ENCODE measurements at places on chromosomes 1 and 21.

- H3K4me3 ChIP-seq, result no peak overlapping the region
- no peaks in the 10 kb centered on the region for H3K27me3 ChIP-seq
- no peak for DNase-seq
- no peaks in the 10 kb centered on the region for H3K36me3 ChIP-seq
- H3K4me1 ChIP-seq, result peaks cover 9% of the 10 kb centered on the region
Observed at GRCh38 chr1:24735156-24735508, 10.1 kb upstream of the CLIC4 start.

- no peaks in the 10 kb centered on the region for H3K36me3 ChIP-seq
- peaks cover 41% of the 10 kb centered on the region for H3K27me3 ChIP-seq
- H3K27ac ChIP-seq, result no peak overlapping the region
- no peak for DNase-seq
- peak overlapping the region; percentile 75 for H3K4me3 ChIP-seq
Observed at GRCh38 chr1:32741059-32741412, 38.5 kb upstream of the SYNC start.

DNA sequence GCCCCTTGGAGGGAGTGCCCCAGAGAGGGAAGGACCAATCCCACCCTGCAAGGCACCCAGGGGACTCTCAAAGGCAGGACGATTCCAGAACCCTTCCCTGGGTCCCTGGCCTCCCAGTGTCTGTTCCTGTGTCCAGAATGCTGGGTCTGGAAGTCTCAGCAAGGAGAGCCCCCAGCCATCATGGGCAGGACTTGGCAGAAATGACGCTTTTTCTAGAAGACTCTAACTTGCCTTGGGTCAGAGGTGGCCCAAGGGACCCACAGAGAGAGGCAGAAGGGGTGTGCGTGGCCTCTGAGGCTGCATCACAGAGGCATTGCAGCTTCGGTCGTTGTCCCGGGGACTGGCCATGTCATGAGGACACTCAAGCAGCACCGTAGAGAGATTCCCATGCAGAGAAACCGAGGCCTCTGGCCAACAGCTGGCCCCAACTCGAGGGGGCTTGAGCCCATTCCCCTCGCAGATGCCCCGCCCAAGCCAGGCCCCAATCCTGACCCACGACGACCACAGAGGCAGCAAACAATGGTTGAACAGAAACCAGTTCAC is 57.8 kb downstream of the WNT9A start:
- no peaks in the 10 kb centered on the region for H3K36me3 ChIP-seq
- no peak overlapping the region for H3K27ac ChIP-seq

DNA sequence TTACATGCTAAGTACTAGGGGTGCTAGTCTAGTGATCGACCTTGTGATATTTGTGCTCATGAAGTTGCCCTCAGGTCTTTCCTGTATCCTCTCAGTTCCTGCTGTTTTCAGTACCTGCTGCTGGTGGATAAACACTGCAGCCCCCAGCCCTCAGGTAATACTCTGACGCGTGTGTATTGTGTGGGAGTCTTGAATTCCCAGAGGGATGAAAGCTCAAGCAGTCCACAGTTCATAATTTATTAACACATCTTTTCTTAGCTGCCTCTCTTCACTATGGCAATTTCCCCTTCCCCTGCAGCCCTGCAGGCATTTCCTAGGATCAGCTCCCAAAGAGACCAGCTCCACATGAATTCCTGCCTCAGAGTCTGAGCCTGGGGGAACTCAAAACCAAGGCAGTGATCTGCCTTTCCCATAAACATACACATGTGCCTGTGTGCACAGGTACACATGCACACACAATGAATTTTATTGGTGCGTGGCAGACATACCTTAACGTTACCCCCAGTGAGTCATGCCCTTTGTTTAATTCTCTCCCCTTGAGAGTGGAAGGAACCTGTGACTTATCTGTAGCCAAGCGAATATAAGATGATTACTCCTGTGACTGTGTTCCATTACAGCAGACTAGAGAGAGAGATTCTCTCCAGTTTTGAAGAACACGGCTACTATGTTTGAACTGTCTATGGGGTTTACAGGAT is 14.1 kb upstream of the HMGCS2 start:
- DNase-seq, result no peak
- H3K4me3 ChIP-seq, result no peak overlapping the region
- H3K36me3 ChIP-seq, result no peaks in the 10 kb centered on the region
- peaks cover 29% of the 10 kb centered on the region for H3K27me3 ChIP-seq

GRCh38 chr21:34889676-34890469 is 159.2 kb downstream of the RUNX1 start:
- peak overlapping the region; percentile 52 for H3K27ac ChIP-seq
- H3K36me3 ChIP-seq, result peaks cover 12% of the 10 kb centered on the region
- peaks cover 48% of the 10 kb centered on the region for H3K4me1 ChIP-seq
- H3K27me3 ChIP-seq, result peaks cover 3% of the 10 kb centered on the region
- DNase-seq, result peak; percentile 70

DNA sequence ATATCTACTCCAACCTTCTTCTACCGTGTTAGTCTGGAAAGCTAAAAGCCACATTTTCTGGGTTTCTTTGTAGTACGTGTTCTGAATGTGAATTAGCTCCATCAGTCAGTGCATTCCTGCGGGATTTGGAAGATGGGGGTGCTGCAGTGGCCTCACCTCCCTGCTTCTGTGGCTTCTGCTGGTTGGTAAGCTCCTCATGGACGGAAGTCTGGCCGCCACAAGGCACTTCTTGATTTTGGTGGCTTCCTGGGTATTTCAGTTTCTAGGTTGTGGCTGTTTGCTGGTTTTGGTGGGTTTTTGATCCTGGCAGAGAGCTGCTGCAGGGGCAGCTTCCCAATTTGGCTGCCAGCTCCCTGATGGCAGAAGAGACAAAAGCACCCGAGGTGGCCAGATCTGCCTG is 20.9 kb upstream of the TACSTD2 start:
- peaks cover 57% of the 10 kb centered on the region for H3K27me3 ChIP-seq
- peaks cover 9% of the 10 kb centered on the region for H3K4me1 ChIP-seq
- DNase-seq, result no peak

DNA sequence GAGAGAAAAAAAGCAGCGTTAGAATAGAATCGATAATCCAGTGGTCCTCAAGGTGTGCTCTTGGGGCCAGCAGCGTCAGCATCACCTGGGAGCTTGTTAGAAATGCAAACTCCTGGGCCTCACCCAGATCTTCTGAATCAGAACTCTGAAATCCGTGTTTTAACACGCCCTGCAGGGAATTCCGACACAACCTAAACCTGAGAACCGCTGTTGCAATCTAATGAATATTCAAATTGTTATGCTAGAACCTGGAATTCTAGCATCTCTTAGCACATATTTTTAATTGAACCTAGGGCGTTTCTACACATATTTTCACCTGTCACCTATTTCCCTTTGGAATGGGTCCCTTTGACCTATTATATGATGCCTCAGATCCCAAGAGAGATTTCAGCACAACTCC is 175.7 kb downstream of the PSMG1 start:
- no peak overlapping the region for H3K27ac ChIP-seq
- peaks cover 26% of the 10 kb centered on the region for H3K4me1 ChIP-seq
- H3K36me3 ChIP-seq, result no peaks in the 10 kb centered on the region
- H3K27me3 ChIP-seq, result no peaks in the 10 kb centered on the region
- H3K4me3 ChIP-seq, result no peak overlapping the region
- DNase-seq, result no peak

DNA sequence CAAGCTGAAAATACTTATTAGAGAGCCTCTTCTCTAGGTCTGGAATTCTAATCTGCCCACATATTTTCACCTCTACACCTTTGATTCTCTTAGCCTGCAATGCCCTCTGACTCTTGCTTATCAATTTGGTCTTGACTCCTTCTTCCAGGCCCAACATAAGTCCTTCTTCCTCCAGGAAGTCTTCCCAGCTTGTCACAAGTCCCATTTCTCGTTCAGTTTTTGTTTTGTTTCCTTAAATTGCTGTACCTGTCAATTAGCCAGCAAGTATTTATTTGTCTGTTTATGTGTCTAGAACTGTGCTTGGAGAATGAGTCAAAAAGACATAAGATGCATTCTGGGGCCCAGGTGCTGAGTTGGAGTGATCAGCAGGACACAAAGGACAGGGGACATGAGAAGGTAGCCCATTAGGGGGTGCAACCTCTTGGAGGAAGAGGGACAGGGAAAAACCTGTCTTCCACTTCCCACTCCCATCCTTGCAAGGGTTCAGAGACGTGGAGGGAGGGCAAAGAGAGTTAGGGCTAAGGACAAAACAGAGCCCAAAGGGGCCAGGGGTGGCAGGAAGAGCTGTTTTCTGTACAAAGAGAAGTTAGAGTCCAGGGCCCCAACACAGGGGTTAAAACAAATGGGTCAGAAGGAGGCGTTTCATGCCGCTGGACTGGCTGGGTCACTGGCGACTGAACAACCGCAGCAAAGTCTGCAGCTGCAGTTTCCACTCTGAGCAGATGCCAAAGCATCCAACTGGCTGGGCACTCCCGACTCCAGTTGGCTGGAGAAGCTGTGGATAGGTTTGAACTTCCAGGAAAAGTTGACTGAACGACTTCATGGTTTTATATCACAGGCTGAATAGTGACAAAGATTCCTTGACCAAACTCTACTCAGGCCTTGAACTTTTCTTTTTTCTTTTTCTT is 10.7 kb upstream of the CNR2 start:
- no peak overlapping the region for H3K27ac ChIP-seq
- H3K4me3 ChIP-seq, result no peak overlapping the region
- no peaks in the 10 kb centered on the region for H3K4me1 ChIP-seq

GRCh38 chr21:45012662-45013259 is 61.6 kb upstream of the ADARB1 start:
- no peak overlapping the region for H3K4me3 ChIP-seq
- H3K27me3 ChIP-seq, result peaks cover 39% of the 10 kb centered on the region
- H3K36me3 ChIP-seq, result no peaks in the 10 kb centered on the region
- H3K27ac ChIP-seq, result no peak overlapping the region

- no peaks in the 10 kb centered on the region for H3K36me3 ChIP-seq
- no peak overlapping the region for H3K4me3 ChIP-seq
- DNase-seq, result no peak
- H3K27ac ChIP-seq, result no peak overlapping the region
- no peaks in the 10 kb centered on the region for H3K4me1 ChIP-seq
- H3K27me3 ChIP-seq, result peaks cover 2% of the 10 kb centered on the region
Observed at GRCh38 chr1:228175316-228176023, 9.9 kb downstream of the IBA57 start.

GRCh38 chr1:27885114-27885528 is 12.8 kb downstream of the THEMIS2 start:
- H3K27ac ChIP-seq, result peak overlapping the region; percentile 34
- H3K36me3 ChIP-seq, result peaks cover 57% of the 10 kb centered on the region
- DNase-seq, result no peak
- H3K4me3 ChIP-seq, result no peak overlapping the region

DNA sequence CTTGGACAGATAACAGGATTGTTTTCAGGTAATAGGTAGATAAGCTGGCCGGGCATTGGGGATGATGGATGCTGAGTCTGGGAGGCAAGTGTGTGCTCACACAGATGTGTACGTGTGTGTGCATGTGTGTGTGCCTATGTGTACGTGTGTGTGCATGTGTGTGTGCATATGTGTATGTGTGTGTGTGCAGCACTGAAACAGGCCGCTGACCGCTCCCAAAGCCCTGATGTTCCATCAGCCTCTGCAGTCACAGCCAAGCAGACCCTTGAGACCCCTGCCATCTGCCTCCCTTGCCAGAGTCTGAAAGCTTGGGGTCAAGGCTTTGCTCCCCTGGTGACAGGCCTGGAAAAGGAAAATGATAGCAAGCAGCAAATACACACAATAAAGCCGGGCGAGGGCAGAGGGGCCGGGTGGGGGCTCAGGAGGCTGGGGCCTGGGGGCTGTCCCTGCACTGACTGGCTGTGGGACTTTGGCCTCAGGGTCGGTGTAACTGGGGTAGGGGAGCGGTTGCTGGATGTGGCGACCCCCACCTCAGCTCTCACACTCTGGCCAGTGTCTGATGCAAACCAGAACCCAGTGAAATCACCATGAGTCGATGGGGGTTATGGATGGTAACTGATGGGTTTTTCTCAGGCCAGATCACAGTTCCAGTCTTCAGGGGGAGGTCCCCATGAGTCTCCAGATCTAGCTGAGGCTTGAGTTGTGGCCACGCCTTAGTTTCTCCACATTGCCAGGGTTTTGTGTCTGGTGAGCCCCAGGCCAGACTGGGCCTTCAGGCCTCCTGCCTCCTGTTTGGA is 9.2 kb upstream of the TNFRSF8 start:
- peaks cover 66% of the 10 kb centered on the region for H3K4me1 ChIP-seq
- no peak overlapping the region for H3K27ac ChIP-seq
- peaks cover 1% of the 10 kb centered on the region for H3K36me3 ChIP-seq
- H3K4me3 ChIP-seq, result no peak overlapping the region
- no peaks in the 10 kb centered on the region for H3K27me3 ChIP-seq

DNA sequence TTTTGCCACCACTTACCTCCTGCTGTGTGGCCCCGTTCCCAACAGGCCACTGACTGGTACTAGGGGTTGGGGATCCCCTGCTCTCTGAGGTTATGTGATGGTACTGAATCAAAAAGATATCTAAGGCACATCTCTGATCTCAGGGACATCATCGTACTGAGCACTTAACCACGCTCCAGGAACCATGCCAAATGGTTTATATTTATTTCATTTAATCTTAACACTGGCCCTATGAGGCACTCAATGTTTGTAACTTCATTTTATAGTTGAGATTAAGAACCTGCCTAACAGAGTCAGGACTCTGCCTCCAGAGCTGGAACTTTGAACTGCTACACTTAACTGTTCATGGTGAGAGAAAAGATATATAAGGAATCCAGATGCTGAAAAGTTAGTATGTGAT is 98.0 kb upstream of the HP1BP3 start:
- H3K4me1 ChIP-seq, result no peaks in the 10 kb centered on the region
- DNase-seq, result no peak
- peaks cover 5% of the 10 kb centered on the region for H3K36me3 ChIP-seq
- no peak overlapping the region for H3K27ac ChIP-seq
- no peak overlapping the region for H3K4me3 ChIP-seq

GRCh38 chr1:40386359-40386723 is 12.8 kb downstream of the SMAP2 start:
- H3K36me3 ChIP-seq, result peaks cover 42% of the 10 kb centered on the region
- H3K4me1 ChIP-seq, result peaks cover 89% of the 10 kb centered on the region
- no peak for DNase-seq
- H3K4me3 ChIP-seq, result peak overlapping the region; percentile 82

GRCh38 chr1:26278724-26279455 is 996 bp upstream of the SH3BGRL3 start:
- peak overlapping the region; percentile 99 for H3K27ac ChIP-seq
- H3K4me3 ChIP-seq, result peak overlapping the region; percentile 92
- H3K36me3 ChIP-seq, result peaks cover 50% of the 10 kb centered on the region
- peaks cover 81% of the 10 kb centered on the region for H3K4me1 ChIP-seq
- H3K27me3 ChIP-seq, result no peaks in the 10 kb centered on the region
- DNase-seq, result no peak

- H3K27ac ChIP-seq, result no peak overlapping the region
- no peak overlapping the region for H3K4me3 ChIP-seq
- H3K4me1 ChIP-seq, result peaks cover 14% of the 10 kb centered on the region
- H3K27me3 ChIP-seq, result no peaks in the 10 kb centered on the region
- H3K36me3 ChIP-seq, result no peaks in the 10 kb centered on the region
Observed at GRCh38 chr1:2840036-2840809, 38.7 kb upstream of the TTC34 start.

DNA sequence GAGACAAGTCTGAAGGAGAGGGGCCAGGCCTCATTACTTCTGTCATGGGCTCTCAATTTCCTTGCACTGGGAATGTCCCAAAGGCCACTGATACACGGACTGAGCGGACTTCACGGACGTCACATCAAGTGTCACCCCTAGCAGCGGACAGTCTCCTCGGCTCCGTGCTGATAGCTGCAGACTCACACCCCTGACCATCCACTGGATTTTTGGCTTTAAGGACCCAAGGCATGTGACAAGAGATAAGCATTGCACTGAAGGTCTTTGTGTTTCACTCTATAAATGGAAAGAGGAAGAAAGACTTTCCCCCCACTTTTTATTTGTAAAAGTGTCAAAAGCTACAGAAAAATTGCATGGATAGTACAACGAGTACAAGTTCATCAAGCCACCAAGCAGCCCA is 200.4 kb upstream of the FGGY start:
- H3K36me3 ChIP-seq, result peaks cover 2% of the 10 kb centered on the region
- H3K27me3 ChIP-seq, result peaks cover 4% of the 10 kb centered on the region
- H3K4me3 ChIP-seq, result no peak overlapping the region

All from activated T-helper 1 cell treated with anti-CD3 and anti-CD28 coated beads, Interleukin-12 subunit alpha, Interleukin-12 subunit beta, Interleukin-2, Interleukin-4 antibody, amounts not matched to agents 30 ng/mL and 10 ng/mL and 1 ng/mL, durations not matched to agents 14 hours and 24 hours and 36 hours (primary cell).